ENCODE measurements at places on chromosomes 2 and 18.

GRCh38 chr2:39593439-39594393 is 72.0 kb upstream of the TMEM178A start:
- no peaks in the 10 kb centered on the region for H3K27me3 ChIP-seq
- no peak overlapping the region for H3K4me3 ChIP-seq
- DNase-seq = no peak

DNA sequence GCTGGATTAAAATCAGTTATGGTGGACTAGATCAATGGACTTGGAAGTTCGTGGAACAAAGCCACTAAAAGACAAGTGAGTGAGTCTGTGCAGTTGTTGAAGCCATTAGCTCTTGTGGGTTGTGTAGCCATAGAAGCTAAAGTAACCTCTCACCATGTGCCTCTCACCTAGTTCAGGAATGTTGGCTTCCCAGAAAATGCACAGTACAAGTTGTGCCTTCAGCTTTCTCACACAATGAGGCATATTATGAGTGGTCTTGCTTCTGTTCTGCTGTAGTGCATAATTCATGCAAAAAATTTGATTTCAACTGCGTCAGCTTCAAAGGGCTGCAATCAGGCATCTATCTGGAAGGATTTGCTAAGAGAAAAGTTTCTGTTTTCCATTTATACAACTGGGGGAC is 26.2 kb downstream of the CERS6 start:
- no peak overlapping the region for H3K4me3 ChIP-seq
- no peak overlapping the region for H3K27ac ChIP-seq
- H3K4me1 ChIP-seq = no peaks in the 10 kb centered on the region
- no peaks in the 10 kb centered on the region for H3K36me3 ChIP-seq
- H3K27me3 ChIP-seq = no peaks in the 10 kb centered on the region
- no peak for DNase-seq

DNA sequence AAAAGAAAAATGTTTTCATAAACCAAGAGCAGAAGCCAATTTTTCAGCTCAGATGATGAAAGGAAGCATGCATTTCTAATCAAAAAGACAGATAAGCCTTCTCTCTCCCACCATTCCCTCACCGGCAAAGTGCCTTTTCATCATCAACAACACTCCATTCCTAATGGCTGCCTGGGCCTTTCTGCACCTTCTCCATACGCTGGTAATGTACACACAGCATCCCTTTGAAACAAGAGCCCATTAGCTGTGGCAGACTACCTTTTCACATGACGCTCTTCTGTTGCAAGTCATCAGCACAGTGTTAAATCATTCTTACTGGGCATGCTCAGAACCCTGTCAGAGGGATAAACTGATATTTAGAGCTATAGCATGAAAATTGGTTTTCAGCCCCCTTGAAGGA is 408.9 kb downstream of the MEIS1 start:
- no peaks in the 10 kb centered on the region for H3K27me3 ChIP-seq
- no peaks in the 10 kb centered on the region for H3K36me3 ChIP-seq
- no peak overlapping the region for H3K27ac ChIP-seq
- DNase-seq = no peak
- H3K4me3 ChIP-seq = no peak overlapping the region

GRCh38 chr2:200130762-200131166 is 175.4 kb downstream of the MAIP1 start:
- H3K4me3 ChIP-seq = no peak overlapping the region
- no peak overlapping the region for H3K27ac ChIP-seq
- H3K27me3 ChIP-seq = no peaks in the 10 kb centered on the region
- DNase-seq = no peak
- H3K4me1 ChIP-seq = no peaks in the 10 kb centered on the region

GRCh38 chr18:55593888-55594287 is 5.9 kb upstream of the TCF4 start:
- no peaks in the 10 kb centered on the region for H3K36me3 ChIP-seq
- H3K4me1 ChIP-seq = no peaks in the 10 kb centered on the region
- H3K27ac ChIP-seq = no peak overlapping the region
- DNase-seq = no peak
- peaks cover 5% of the 10 kb centered on the region for H3K27me3 ChIP-seq

DNA sequence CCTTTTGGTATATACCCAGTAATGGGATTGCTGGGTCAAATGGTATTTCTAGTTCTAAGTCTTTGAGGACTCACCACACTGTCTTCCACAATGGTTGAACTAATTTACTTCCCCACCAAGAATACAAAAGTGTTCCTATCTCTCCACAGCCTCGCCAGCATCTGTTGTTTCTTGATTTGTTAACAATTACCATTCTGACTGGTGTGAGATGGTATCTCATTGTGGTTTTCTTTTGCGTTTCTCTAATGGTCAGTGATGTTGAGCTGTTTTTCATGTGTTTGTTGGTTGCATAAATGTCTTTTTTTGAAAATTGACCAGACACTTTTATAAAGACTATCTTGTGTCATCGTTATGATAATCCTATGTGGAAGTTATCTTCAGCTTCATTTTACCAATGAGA is 16.0 kb upstream of the ATP8B1 start:
- no peak overlapping the region for H3K4me3 ChIP-seq
- H3K27me3 ChIP-seq = no peaks in the 10 kb centered on the region
- no peak for DNase-seq
- H3K36me3 ChIP-seq = no peaks in the 10 kb centered on the region
- no peaks in the 10 kb centered on the region for H3K4me1 ChIP-seq
- H3K27ac ChIP-seq = peak overlapping the region; percentile 72

DNA sequence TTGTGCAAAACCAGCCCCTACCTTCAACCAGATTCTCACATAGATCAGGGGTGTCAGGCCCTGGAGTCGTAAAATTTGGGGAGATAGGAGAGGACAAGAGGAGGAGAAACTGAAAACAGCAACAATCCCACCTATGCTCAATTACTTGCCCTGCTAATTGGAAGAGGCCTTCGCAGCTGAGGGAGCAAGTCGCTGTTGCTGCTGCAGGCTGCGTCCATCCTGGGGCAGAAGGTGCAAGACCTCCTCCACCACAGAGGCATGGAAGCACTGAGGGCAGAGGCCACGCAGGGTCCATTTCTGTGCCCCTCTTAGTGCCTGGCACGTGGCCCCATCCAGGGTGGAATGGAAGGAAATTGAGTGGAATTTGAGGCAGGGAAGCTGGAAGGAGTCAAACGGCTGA is 36.5 kb downstream of the CNGA3 start:
- H3K4me3 ChIP-seq = no peak overlapping the region
- no peak overlapping the region for H3K27ac ChIP-seq
- no peaks in the 10 kb centered on the region for H3K27me3 ChIP-seq
- no peak for DNase-seq
- H3K4me1 ChIP-seq = no peaks in the 10 kb centered on the region

DNA sequence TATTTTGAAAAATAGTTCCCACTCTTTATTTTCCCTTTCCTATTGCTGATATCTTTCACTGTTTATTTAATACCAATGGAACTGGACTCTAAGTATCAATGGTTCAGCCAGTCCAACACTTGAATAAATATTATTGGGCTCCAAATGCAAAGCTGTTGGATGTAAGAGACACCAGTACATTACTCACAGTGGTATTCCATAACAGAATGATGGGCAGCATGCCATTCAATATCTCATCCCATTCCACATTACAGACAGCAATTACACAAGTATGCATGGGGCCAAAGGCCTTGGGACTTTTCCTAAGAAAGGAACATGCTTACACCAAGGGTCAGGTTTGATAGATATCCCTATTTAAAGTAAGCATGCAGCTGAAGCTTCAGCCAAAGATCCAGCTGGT is 231.9 kb downstream of the RND3 start:
- no peak overlapping the region for H3K4me3 ChIP-seq
- no peak overlapping the region for H3K27ac ChIP-seq
- H3K4me1 ChIP-seq = no peaks in the 10 kb centered on the region

GRCh38 chr2:28437149-28437835 is 44.6 kb downstream of the FOSL2 start:
- no peak overlapping the region for H3K27ac ChIP-seq
- H3K4me1 ChIP-seq = no peaks in the 10 kb centered on the region
- DNase-seq = no peak
- H3K36me3 ChIP-seq = no peaks in the 10 kb centered on the region

- no peaks in the 10 kb centered on the region for H3K36me3 ChIP-seq
- no peaks in the 10 kb centered on the region for H3K4me1 ChIP-seq
- no peak overlapping the region for H3K4me3 ChIP-seq
- H3K27me3 ChIP-seq = no peaks in the 10 kb centered on the region
Observed at GRCh38 chr2:24435391-24436316, 55.4 kb upstream of the NCOA1 start.

DNA sequence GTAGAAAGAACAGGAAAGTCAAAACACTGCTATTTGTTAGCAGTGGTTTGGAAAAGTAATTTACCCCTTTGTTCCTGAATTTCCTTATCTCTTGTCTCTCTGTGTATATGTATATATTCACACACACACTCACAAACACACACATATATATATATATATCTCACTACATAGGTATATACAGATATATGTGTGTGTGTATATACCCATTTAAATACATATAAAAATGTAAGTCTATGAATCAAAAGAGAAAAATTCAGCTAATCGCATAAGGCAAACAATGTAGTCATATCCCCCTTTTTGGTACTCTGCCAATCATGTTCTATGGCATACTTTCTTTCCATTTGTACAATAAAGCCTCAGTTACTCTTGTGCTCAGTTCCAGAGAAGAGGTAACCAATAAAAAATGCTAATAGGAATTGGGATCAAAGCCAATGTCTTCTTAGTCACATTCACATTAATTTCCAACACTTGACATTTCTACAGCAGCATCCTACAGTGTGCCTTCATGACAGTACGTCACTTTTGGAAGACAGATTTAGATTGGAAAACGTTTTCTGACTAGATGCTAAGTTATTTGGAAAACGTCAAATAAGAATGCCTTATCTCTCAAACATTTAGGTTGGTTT is 94.6 kb downstream of the MC4R start:
- H3K4me1 ChIP-seq = no peaks in the 10 kb centered on the region
- no peak overlapping the region for H3K27ac ChIP-seq
- H3K27me3 ChIP-seq = no peaks in the 10 kb centered on the region
- no peaks in the 10 kb centered on the region for H3K36me3 ChIP-seq
- H3K4me3 ChIP-seq = no peak overlapping the region

All from CD8-positive, alpha-beta memory T cell (primary cell).